ENCODE measurements at places on chromosomes 16 and 17.

- DNase-seq = no peak
Observed at GRCh38 chr16:50407351-50407750, 38.6 kb upstream of the BRD7 start.

DNA sequence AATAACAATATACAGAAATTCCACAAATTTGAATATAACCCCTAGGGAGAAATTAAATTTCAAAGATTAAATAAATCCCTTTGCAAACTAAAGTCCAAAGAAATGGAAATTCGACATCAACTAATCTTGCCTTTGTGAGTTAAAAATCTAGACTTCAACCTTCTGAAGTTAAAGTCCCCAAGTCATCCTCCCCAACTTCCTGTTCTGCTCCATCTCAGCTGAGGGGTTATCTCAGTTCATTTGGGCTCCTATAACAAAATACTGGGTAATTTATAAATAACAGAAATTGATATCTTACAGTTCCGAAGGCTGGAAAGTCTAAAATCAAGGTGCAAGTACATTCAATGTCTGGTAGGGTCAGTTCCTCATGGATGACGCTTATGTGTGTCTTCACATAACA lies 22.8 kb upstream of the KDM6B start:
- DNase-seq = no peak

DNA sequence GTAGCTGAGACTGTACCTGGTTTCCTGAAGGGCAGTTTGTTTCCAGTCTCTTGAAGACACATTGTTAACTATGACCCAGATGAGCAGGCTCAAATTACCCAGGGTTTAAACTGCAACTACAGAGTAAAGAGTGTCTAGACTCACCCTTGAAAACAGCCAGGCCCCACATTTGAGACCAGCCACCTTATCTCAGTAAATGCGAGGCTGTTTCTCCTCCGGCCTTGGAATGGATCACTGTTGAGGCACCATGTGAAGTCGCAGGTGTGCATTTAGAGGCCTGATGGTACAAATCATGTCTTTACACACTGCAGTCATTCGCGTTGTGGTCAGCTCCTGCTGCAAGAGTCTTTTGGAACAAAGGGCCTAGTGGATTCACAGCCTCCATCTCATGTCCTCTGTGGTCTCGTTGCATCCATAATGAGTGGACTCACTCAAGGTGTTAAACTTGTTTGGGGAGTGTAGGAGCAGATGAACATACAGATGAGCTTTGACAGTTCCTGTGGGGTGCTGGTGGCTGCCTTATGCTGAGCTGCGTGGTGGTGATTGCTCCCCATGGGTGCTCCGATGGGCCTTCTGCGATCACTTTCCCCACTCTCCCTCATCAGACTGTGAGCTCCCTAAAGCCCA lies 18.5 kb upstream of the N4BP1 start:
- DNase-seq = no peak

GRCh38 chr16:84059111-84059510 lies 16.5 kb upstream of the SLC38A8 start:
- no peak for DNase-seq

DNA sequence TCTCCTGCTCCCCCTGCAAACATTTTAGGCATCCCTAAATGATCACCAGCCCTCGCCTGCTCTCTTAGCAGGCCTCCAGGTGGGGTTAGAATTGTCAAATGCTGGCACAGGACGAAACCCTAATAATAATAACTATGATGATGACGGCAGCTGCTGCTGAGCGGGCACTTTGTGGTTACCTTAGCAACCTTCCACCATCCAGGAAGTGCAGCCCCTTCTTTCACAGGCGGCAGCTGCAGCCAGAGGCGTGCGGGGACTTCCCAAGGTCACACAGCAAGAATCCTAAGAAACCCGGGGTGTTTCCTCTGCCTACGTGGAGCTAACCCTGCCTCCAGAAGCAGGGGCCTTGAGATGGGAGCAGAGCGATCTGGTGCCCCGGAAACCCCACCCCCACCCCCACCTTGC lies 22.4 kb upstream of the EIF1 start:
- peak; percentile 62 for DNase-seq

DNA sequence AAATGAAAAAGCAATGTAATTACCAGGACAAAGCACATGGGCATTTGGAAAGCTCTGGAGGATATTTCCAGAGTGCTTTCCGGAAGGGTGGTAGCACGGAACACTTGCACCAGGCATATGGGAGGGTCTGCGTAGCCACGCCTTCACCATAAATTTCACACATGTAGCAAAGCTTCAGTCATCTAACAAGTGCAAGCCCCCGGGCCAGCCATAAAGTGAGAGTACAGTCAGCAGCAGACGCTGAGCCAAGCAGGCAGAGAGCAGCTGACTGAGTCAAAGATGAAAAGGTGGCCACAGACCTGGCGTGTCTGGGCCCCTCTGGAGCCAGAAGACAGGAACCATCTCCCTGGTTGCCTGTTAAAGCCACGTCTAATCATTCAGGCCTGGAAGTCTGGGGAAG lies 130.6 kb downstream of the SEC14L1 start:
- no peak for DNase-seq

- peak; percentile 72 for DNase-seq
Observed at GRCh38 chr17:67475161-67475937, 98.3 kb downstream of the PITPNC1 start.

DNA sequence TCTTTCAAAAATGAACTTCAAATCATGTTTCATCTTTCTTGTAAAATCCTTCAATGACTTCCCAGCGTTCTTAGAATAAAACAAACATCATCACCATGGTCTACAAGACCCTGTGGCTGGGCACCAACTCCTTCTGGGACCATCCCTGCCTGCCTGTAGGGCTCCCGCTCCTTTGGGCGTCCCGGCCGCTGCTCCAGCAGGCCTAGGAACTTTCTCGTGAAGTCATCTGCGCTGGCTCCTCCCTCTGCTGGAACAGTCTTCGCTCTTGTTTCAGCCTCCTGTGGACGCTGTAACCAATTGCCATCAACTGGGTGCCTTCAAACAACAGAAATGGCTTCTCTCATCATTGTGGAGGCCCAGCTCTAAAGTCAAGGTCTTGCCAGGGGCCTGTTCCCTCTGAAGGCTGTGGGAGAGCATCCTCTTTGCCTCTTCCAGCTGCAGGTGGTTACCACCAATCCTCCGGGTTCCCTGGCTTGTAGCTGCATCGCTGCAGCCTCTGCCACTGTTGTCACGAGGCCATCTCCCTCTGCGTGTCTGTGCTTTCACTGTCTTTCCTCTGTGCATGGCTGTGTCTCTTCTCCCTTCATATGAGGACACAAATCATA lies 185.5 kb upstream of the SDK2 start:
- DNase-seq = no peak

DNA sequence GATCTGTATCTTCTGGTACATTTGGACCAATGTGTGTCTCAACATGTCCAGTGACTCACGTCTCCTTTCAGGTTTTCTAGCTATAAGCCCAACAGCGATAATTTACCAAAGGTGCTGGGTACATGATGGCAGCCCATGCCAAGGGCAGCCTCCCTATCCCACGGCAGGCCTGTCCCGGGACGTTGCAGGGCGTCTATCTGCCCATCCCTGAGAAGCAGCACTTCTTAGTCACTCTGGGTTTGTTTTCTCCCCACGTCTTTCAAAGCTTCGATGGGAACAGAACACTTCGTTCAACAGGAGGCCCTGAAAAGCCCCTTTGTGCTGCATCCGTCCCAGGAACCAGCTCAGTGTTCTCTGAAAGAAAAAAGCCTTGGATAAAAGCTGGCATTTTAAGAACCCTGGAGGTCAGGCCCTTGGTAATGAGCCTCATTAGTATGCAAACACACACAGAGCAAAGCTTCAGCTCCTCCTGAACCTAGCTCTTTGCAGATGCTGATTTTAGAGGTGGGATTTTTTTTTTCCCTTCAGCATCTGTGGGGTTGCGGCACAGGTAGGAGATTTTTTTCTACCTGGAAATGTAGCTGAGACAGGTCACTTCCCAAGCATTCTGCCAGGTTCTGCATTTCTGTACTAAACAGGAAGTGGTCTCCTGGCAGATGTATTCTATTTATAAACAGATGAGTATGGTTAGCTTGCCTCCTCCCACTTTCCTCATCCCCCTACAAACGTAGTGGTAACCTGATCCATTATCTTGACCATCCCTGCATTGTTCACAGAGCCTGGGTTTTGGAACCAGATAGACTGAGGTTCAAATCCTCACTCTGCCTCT lies 17.5 kb upstream of the MT4 start:
- no peak for DNase-seq

- DNase-seq = peak; percentile 90
Observed at GRCh38 chr17:17206124-17206912, at the start of gene PLD6. Gene PLD6 (minus strand): TSS chr17:17206333. CDS start chr17:17206286, 47 bp downstream.

DNA sequence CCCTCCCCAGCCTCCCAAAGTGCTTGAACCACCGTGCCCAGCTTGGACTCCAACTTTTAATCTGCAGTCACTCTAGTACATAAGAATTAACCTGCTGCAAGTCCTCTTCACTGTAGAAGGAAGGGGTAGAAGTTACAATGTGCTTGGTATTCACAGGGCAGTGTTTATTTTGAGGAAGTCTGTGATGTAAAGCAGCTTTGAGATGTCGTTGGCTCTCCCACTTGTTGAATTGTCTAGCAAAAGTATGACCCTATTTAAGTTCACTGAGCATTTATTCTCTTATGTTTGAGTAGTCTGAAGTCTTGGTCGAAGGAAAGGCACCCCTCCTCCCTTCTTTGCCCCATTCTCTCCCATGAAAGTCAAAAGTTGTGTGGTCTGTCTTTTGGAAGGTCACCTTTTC lies 28.2 kb downstream of the SF3B3 start:
- DNase-seq = no peak

- no peak for DNase-seq
Observed at GRCh38 chr16:83312718-83313245, 495.0 kb upstream of the HSBP1 start.

DNA sequence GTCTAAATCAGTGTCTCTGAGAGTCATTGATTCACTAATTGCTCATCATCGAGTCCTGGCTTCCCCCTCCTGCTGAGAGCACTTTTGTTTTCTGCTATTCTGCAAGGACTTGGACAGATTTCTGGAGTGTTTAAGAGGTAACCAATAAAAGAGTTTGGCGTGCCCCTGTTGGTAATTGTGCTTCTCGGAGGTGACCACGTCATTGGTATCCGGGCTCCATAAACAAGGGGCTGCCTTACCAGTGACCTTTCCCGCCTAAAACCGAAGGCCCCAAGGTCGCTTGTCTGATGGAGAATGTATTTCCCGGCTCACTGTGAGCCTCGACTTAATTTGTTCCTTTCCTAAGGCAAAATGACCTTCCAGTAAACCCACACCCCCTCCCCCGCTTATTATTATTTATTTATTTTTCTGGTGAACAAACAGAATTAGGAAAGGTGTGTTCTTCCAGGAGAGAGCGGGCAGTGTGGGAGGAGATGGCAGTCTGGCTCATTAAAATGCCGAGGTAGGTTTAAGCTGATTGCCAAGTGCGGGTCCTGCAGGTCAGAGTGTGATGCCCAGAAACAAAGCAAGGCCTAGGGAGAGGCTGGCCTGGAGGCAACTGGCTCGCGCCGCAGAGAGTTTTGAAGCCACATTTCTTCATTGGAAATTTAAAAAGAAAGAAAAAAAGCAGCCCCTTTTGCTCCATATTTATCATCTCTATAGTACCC lies 30.2 kb downstream of the MSI2 start:
- DNase-seq = no peak

- no peak for DNase-seq
Observed at GRCh38 chr17:78746263-78746948, 35.7 kb downstream of the CYTH1 start.

DNA sequence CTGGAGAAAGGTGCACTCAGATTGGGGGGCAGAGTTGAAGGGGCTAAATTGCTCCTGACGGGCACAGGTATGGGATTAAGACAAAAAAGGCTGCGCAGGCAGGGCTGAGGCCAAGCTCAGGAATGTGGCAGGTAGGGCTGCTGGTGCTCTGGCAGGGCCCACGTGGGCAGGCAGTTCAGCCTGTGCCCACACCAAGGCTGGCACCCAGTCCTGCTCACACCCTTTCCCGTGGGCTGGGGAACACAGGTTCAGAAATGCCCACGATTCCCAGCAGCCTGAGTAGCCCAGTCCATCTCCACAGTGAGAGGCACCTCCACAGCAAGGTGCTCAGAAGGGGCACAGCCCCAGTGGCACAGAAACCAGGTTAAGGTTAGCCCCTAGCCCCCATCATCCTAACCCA lies 4.4 kb downstream of the HDAC5 start:
- no peak for DNase-seq

DNA sequence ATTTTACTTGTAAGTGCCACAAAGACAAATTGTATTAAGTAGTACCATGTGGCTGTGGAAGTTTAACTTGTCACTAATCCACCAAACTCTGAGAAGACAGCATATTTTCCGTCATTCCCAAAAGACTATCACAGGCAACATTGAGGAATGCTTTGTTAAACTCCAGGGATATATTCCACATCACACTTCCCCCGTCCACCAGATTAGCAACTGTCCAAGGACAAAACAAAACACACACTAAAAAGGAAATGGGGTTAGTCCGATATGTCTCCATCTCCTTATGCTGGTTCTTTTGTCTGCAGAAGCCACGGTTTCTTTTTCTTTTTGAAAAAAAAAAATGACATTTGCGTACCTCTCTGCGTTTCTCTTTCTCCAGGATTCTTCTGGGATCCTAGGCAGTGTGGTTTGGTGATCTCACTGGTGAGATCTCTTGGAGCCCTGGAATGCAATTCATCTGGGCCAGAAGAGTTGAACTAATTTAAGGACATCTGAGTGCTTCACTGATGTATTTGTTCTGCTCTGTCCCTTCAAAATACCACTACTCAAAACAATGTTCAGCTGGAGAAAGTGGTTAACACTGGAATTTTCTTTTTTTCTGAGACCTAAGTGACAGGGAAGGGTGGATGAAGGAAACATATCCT lies 40.6 kb downstream of the PRKCB start:
- DNase-seq = no peak

DNA sequence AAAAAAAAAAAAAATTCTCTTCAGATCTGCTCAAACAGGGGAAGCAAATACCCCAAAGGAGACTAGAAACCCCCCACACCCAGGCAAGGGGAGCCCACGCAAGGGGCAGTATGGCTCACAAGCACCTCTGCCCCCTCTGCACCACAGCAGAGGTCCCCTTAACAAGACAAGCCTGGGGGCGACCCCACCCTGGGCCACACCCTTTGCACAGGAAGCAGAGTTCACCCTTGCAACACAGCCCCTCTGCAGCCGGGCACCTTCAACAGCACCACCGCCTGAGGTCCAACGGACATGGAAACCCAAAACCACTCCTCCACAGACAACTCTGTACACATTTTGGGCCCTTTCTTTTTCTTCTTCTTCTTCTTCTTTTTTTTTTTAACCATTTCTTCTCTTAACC lies 12.8 kb downstream of the AXIN1 start:
- DNase-seq = no peak

- DNase-seq = no peak
Observed at GRCh38 chr16:59173408-59173831, 439.3 kb upstream of the GOT2 start.

DNA sequence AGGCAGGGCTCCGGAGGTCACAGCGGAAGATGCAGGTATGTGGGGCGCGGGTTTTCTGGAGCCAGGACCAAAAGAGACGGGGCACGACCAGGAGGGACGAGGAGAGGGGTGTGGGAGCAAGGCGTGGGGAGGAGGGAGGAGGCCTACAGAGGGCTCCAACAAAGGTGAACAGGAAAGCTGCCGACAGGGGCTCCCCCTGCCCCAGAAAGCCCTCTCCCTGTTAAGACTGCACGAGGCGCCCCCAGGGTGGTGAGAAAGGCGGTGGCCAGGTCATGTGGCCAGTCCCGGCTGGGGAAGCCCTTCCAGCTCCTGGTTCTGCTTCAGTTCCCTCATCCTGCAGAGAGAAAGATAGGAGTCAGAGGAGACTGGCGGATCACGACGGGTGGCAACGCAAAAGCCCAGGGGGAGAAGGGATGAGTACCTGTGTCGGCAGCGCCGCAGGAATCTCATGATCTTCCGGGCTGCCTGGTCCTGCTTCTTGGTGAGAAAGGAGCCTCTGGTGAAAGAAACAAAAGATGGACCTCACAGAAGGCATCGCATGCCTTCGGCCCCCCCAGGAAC lies 949 bp upstream of the SPAG7 start:
- DNase-seq = peak; percentile 26
